ENCODE measurements at places on chromosomes 3 and 15.

GRCh38 chr15:94412979-94413746 lies 181.8 kb downstream of the MCTP2 start:
- DNase-seq = no peak

GRCh38 chr3:119700269-119700919 lies 2.4 kb upstream of the CFAP91 start:
- DNase-seq = peak; percentile 30

GRCh38 chr15:57578288-57578900 lies 13.3 kb upstream of the MYZAP start:
- no peak for DNase-seq

DNA sequence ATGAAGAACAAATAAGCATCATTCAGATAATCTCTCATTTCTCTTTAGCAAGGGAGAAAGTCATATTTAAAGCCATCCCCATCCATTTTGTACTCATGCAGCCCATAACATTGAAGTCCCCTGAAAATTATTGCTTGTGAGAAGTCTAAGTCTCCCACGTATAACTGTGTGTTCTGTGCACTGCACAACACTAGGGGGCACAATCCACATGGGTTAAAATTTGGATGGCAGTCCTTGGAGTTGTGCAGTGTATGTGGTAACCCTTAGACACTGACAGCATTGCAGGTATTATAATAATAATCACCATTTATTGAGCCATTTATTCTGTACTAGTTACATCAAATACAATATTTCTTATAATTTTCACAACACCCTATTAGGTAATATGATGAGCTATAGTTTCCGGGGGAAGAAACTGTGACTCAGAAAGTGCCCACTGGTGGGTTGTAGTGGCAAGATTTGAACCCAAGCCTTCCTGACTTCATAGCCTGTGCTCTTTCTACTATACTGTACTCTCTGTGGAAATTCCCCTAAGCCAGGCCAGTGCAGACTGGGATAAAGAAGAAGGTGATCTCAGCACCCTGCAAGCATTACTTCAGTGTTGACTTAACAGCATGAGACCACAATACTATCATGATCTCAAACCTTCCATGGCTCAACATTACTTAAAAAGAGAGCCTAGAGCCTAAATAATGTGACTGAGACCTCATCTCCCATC lies 15.7 kb downstream of the KCNAB1 start:
- DNase-seq = no peak

GRCh38 chr3:144586382-144586781 lies 614.8 kb downstream of the DIPK2A start:
- DNase-seq = no peak

- DNase-seq = no peak
These were observed 10.7 kb upstream of the VPS8 start for GRCh38 chr3:184801241-184801785.

- DNase-seq = no peak
These were observed 83.6 kb upstream of the XCR1 start for GRCh38 chr3:46110701-46111493.

DNA sequence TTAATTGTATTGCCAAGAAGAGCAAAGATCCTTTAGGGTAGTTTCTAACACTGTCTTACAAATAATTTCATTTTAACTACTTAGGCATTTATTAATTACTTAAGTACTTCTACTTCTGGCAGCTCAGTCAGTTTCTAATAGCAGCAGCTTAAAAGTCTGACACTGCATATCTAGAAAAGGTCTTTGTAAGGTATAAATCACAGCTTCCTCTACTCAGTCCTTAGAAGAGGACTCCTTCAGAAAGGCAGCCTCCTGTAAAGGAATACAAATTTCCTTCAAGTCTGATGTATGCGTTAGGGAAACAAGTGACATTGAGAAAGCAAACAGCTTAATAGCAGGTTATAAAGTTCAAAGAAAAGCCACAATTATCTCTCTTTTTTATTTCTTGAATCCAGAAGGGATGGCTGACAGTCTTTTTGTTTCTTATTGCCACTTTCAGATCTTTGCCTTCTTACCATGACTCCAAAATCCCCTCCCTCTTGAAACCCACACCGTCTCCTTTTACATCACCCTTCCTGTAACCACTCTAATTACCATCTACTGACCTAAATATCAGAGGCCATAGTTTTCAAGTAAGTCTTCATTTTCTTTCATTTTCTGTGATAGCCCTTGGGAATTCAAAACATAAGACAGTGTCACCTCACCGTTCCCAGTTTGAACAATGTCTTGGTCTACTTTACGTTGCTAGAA lies 109.5 kb downstream of the CGGBP1 start:
- no peak for DNase-seq

GRCh38 chr3:81080608-81081007 lies 680.8 kb downstream of the GBE1 start:
- no peak for DNase-seq

- peak; percentile 44 for DNase-seq
These were observed 1.3 kb downstream of the MAGI1 start for GRCh38 chr3:66037330-66037985.

GRCh38 chr3:34012102-34012461 lies 213.7 kb downstream of the PDCD6IP start:
- no peak for DNase-seq

- no peak for DNase-seq
These were observed 132.7 kb downstream of the ADAMTS17 start for GRCh38 chr15:100208921-100209603.

- no peak for DNase-seq
These were observed 13.7 kb upstream of the PRKCD start for GRCh38 chr3:53147151-53147902.

DNA sequence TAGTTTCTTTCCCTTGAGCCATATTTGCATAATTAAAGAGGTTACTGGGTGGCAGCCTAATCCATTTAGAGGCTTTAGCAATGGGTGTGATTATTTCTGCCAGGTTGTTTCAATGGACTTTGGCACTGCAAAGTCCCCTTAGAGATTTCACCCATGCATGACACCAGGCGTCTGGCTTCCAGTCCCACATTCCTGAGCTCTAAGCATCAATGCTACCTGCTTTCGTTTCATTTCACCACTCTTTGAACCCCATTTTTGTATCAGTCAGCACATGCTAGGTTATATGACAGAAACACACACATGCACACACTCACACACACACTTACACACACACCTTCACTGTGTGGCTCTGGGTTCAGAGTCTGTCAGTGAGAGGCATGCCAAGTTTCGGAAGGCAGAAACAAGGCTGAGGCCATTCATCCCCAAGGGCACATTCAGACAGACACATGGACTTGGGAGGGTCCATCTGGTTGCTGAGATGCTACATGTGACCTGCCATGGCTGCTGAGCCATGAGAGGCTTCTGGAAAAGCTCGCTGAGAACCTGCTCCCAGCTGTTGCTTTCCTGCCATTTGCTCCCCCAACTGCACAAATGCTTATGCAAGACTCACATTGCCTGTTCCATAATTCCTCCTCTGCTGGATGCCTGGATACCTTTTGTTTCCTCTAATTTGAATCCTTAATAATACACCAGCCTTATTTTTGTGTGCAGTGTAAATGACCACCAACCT lies 354.1 kb downstream of the GABRG3 start:
- DNase-seq = no peak

GRCh38 chr3:151113343-151113742 lies 27.9 kb downstream of the MED12L start:
- DNase-seq = no peak

- no peak for DNase-seq
These were observed 50.9 kb downstream of the EMC4 start for GRCh38 chr15:34275721-34276120.

- no peak for DNase-seq
These were observed 190.9 kb upstream of the PLSCR5 start for GRCh38 chr3:146796078-146796477.

DNA sequence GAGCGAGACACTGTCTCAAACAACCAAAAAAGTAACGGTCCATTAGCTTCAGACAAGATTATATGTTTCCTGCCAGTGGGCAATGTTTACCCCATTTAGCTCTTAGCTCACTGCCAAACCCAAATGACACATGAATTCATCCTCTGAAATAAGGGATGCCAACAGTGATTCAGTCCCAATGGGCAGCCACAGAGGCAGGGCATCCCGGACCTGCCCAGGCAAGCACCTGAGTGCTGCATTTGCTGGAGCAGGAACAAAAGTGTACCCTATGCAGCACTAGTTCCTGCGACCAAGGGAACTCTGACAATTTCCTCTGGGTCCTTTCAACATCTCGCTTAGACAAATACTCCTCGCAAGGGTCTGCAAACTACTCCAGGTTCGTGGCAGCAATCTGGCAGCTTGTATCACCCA lies 8.0 kb downstream of the IP6K2 start:
- no peak for DNase-seq

- DNase-seq = peak; percentile 65
These were observed 10.8 kb downstream of the BCL2L10 start for GRCh38 chr15:52101542-52102323.

DNA sequence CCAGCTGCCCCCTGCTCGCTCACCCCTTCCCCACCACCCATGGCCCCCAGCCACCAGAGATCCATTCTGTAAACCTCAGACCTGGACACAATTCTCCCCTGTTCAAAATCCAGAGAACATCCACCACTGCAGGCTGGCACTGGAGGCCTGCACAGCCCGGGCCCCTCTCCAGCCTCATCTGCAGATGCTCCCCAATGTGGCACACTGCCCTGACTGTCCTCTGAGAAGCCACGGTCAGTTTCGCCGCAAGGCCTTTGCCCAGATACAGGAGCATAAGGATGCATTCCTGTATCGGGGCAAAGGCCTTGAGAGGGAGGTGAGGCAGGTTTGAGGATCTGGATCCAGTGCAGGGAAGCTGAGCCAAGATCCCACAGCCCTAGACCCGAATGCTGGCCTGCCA lies 175.4 kb upstream of the LINGO1 start:
- DNase-seq = no peak

DNA sequence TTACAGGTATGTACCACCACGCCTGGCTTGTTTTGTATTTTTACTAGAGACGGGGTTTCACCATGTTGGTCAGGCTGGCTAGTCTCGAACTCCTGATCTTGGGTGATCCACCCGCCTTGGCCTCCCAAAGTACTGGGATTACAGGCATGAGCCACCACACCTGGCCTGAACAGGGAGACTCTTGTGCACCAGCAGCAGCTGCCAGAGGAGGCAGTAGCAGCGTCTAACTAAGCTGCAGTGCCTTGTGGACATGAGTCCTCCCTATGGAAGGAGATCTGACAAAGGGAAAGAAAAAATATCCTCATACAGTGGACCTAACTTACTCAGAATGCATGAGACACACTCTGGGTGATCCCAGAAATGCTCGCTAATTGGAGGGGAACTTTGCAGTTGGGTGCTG lies 36.8 kb upstream of the NEO1 start:
- DNase-seq = no peak

GRCh38 chr3:139134678-139135372 lies 90.1 kb upstream of the PRR23C start:
- no peak for DNase-seq

DNA sequence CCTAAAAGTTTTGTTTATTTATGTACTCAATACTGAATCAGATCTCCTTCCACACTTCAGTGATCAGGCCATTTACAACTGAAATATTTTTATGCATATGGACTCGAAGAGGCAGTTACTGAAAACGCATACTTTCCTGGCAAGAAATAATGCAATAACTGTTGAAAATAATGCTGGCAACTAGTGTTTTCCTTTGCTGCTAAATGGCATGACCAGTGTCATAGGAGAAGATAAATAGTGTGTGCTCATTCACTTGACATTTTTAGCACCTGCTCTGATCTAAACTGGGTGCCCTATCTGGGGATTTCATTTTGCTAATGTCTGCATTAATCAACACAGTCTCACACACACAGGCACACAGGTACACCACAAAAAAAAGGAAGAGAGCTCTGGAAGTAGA lies 695.2 kb downstream of the TUSC7 start:
- DNase-seq = no peak

DNA sequence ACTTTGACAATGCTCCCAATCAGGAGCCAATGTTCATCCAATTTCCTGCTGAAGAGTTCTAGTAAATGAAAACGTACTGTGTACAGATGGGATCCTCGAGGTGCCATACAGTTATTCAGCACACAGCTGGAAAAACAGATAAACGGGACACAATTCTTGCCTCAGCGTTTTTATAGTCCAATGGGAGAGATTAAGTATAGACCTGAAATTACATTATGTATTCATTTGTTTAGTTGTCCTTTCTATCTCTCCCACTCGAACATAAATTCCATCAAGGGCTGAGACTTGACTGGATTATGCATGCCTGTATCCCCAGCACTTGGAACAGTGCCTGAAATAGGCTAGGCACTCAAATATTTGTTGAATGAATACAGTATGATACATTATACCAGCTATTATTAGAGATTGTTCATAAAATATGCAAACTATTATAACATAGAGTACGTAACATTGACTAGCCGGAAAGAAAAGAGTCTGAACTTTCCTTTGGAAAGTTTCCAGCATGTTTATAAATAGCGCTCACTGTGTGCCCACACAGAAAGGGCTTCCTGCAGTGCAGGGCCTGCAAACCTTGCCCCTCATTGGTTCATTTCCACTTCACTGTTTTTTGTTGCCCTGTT lies 27.4 kb upstream of the SNTN start:
- DNase-seq = no peak

GRCh38 chr3:136621628-136622027 lies 130.6 kb downstream of the STAG1 start:
- no peak for DNase-seq

DNA sequence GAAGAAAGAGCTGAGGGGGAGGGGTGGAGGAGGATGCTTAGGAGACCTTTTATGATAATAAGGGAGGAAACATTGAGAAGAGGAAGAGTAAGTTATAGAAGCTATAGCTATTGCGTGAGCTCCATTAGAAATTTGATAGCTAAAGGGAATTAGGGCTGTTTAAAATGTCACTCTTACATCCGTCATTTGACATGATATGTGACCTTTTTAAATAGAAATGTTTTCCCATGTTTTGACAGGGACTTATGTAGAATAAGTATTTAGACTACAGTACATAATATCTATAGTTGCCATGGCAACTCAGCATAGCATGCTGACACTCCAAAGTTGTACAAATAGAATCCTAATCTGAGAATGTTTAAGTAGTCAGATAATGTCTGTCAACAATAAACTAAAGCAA lies 19.2 kb downstream of the RAD51 start:
- no peak for DNase-seq

GRCh38 chr15:48823237-48823636 lies 12.4 kb upstream of the CEP152 start:
- no peak for DNase-seq

- no peak for DNase-seq
These were observed 5.0 kb upstream of the IL17RE start for GRCh38 chr3:9897408-9898372.

DNA sequence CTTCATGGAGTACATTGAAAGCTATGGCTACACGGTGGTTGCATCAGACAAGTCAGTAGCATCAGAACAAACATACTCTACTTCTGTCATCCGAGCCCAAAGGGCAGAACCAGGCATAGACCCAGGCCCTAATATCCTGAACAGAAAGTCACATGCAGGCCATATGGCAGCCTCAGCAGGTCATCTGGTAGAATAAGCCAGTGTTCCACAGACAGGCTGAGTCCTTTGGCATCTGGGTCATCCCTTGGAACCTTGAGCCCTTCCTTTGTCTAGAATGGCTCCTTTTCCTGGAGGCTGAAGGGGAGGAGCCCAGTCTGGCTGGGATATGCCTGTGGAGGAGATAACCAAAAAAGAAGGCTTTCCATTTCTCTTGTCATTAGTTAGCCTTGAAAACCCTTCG lies 29.2 kb downstream of the SEMA6D start:
- DNase-seq = no peak
